ENCODE measurements at places on chromosomes 2 and 18. TPM values are rescaled to one million over a fixed set of nuclear protein-coding genes. Genes with fewer than 3 reads are reported as not detected.

CACNB4 gene
- 0.33 TPM for total RNA-seq

TBC1D8 gene
- 8.4 TPM for total RNA-seq

TTC31 gene
- total RNA-seq, result 26.9 TPM

KCNE4 gene
- total RNA-seq, result 12.6 TPM

KCNF1 gene
- not detected for total RNA-seq

DIPK1C gene
- not detected for total RNA-seq

C2orf76 gene
- 8.4 TPM for total RNA-seq

HOXD9 gene
- 0.75 TPM for total RNA-seq

KLHL30 gene
- not detected for total RNA-seq

EML6 gene
- 1.1 TPM for total RNA-seq

TTN gene
- total RNA-seq, result 1.7 TPM

CRYBA2 gene
- total RNA-seq, result not detected

GAREM1 gene
- total RNA-seq, result 2.4 TPM

SULT1C3 gene
- not detected for total RNA-seq

IL18R1 gene
- total RNA-seq, result 0.33 TPM

MPP4 gene
- total RNA-seq, result 2.0 TPM

DTNA gene
- total RNA-seq, result 17.2 TPM

CYS1 gene
- total RNA-seq, result 1.5 TPM

SPDYA gene
- 1.6 TPM for total RNA-seq

SERPINB11 gene
- total RNA-seq, result not detected

UGT1A8 gene
- total RNA-seq, result 0.12 TPM

TUBB8B gene
- not detected for total RNA-seq

SMPD4 gene
- 18.9 TPM for total RNA-seq

NPHP1 gene
- total RNA-seq, result 5.6 TPM

CD207 gene
- total RNA-seq, result not detected

EIPR1 gene
- total RNA-seq, result 36.6 TPM

B4GALT6 gene
- total RNA-seq, result 6.6 TPM

ANO7 gene
- 0.37 TPM for total RNA-seq

SKA1 gene
- 9.9 TPM for total RNA-seq

SOWAHC gene
- 16.3 TPM for total RNA-seq

TNFAIP6 gene
- total RNA-seq, result 67.4 TPM

GPAT2 gene
- total RNA-seq, result 13.7 TPM

TRAPPC12 gene
- 57.3 TPM for total RNA-seq

TBR1 gene
- total RNA-seq, result not detected
